ENCODE measurements at places on chromosomes 6 and 20.

- no peak for DNase-seq
Observed at GRCh38 chr6:170036916-170037315, 254.0 kb downstream of the DLL1 start.

DNA sequence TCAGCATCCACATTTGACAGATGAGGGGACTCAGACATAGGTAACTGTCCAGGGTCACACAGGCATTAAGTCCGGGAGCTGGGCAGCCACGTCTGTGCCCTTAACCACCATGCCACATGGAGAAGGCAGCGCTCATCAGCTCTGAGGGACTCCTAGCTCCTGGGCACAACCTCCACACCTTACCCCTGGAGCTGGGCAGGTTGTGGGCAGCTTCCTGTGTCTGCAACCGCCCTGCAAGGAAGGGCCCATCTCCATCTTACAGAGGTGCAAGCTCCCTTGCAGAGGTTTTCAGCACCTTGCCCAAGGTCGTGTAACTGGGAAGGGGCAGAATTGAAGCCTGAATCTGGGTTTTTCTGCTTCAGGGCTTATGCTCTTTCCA lies 7.9 kb downstream of the CCDC167 start:
- no peak for DNase-seq

DNA sequence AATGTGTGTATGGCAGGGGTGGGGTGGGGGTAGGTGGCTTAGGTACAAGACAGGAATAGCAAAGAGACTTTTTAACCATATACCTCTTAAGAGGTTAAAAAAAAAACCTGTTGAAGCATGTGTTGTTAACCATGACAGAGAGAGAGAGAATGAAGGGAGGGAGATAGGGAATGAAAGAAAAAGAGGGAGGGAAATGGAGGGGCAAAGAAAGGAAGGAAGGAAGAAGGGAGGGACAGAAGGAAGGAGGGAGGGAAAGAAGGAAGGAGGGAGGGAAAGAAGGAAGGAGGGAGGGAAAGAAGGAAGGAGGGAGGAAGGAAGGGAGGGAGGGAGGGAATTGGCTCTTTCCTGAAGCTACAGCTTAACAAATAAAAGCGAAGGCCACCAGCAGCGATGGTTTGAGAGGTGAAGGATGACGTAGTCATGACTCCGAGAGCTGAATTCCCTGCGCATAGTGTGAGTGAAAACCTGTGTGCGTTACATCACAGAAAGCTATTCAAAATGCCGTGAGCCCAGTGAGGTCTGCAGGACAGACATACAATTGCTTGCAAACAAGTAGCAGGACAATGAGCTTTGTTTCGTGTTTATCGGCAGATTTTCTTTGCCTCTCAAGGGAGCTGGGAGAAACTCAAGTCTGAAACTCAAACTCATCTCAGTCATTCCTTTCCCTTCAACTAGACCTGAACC lies 88.6 kb upstream of the NEDD9 start:
- DNase-seq: no peak

GRCh38 chr6:44495036-44495901 lies 107.8 kb downstream of the CDC5L start:
- no peak for DNase-seq

GRCh38 chr20:5136096-5136495 lies 9.3 kb downstream of the CDS2 start:
- DNase-seq: no peak

- no peak for DNase-seq
Observed at GRCh38 chr6:148495029-148495428, 152.4 kb downstream of the SASH1 start.

DNA sequence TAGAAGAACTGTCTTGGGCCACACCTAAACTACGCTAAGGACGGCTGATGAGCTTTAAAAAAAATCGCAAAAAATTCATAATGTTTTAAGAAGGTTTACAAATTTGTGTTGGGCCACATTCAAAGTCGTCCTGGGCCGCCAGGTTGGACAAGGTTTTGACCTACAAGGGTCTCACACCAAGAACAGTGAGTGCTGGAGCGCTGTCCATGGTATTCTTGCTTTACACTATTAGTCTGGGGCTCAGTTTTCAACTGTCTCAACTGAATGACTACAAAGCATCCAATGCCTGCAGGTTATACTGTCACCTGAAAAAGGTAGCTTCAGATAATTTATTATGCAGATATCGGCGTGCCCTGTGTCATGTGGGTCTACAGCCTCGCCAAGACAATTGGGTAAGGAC lies 3.7 kb upstream of the FAXC start:
- no peak for DNase-seq

- no peak for DNase-seq
Observed at GRCh38 chr6:161424421-161424820, 150.6 kb upstream of the AGPAT4 start.

GRCh38 chr20:48638546-48638945 lies 189.3 kb downstream of the PREX1 start:
- DNase-seq: no peak

GRCh38 chr6:122548281-122548680 lies 61.9 kb upstream of the PKIB start:
- DNase-seq: no peak

GRCh38 chr6:124026694-124027093 lies 223.0 kb downstream of the NKAIN2 start:
- DNase-seq: no peak

DNA sequence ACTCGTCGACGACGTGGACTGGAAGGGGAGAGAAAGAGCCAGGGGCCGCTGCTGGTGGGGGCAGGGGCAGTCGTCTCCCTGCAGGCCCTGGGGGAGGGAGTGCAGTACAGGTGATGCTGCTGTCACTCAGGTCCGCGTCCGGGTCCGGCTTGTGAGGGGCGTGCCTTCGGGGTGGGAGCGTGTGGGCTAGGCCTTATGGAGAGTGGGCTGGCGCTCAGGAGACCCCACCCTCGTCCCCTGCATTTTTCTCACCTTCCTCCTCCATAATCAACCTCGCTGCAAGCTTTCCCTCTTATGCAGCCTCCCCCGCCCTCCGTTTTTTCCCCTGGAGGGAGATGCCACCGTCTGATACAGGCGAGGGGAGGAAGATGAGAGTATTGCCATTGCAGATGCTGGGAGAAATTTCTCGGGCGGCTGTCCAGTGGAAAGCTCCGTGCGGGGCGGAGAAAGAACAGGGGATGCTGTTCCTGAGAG lies 632 bp downstream of the PCMT1 start:
- peak; percentile 69 for DNase-seq

DNA sequence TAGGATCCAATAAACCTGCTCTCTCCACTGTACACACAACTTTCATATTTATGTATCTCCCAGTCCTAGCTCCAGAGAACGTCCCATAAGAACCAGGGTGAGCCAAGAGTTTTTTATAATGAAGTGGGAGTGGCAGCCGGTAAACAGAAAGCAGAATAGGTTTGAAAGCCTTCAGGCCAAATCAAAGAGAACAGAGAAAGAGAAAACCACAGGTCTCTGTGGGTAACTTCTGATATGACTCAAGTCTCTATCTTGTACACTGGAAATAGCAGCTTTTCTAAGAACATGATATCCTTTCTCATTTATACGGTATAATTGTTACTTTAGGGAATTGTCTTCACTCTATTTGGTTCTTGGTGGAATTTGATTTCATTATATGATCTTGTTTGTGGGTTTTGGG lies 273.6 kb downstream of the PACRG start:
- peak; percentile 63 for DNase-seq

- DNase-seq: no peak
Observed at GRCh38 chr6:35046103-35046502, 95.0 kb downstream of the TCP11 start.

Data from GM13977 (cell line).